ENCODE measurements at places on chromosomes 5 and 9.

DNA sequence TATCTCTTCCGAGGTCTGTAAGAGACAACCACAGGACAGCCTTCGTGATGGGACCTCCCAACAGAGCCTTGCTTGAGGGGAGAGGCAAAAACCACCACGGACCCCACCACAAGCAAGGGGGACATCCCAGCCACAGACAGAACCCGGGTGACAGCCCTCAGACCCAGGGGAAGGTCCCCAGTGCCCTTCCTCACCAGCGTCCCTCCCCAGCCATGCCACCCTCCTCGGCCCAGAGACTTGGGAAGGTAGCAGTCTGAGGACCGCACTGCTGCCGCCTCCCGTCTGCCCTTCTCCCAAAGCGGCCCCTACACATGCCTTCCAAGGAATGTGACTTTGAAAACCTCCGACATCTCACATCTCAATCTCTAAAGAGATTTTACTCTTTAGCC, 13.4 kb downstream of the IPPK start:
- DNase-seq = no peak

DNA sequence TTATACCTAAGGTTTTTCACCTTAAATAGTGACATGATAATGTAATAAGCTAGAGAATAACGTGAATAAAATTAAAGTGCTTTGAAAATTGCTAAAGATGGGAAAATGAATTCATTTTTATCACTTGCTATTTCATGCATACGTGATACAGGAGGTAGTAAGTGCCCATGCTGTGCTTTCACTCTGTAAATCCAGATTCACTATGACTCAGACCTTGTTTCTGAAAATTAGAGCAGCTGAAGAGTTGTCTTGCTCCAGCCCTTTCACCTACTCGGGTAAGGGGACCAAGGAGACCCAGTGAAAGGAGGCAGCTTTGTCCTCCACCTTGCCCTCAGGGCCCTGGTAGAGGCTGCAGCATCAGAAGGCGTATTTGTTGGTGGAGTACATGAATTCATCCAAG, 87.9 kb downstream of the ANKH start:
- DNase-seq = no peak

- DNase-seq = peak; percentile 39
Measured at GRCh38 chr9:89497978-89498851, at the start of gene SEMA4D. SEMA4D (minus strand) TSS chr9:89498113; CDS start chr9:89405456, 92,657 bp downstream.

DNA sequence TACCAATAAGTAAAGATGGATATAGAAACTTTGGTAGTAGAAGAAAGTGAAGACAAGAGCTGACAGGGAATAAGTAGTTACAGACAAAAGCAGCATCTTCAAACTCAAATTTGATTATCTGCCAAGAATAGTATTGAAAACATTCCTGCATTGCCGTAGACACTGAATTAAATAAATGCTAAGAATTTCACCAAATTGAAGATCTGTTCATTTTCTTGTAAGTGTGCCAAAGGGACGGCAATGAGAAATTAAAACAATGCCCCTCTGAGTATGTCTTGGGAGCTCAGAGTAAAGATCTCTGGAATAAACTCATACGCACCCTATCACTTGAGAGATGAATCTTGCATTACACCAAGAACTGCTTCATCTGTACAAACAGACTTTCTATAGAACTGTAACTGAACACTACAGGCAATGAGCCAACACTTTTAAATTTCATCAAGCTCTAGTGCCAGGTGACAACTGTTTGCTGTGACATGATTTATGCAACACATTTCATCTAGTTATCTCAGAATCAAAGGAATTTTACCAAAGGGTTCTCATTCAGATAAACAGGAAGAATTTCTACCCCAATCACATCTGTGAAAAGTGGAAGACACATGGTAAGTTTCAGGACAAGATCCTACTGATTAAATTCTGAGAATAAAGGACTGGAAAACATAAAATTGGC, 66.9 kb downstream of the RFX3 start:
- DNase-seq = no peak

DNA sequence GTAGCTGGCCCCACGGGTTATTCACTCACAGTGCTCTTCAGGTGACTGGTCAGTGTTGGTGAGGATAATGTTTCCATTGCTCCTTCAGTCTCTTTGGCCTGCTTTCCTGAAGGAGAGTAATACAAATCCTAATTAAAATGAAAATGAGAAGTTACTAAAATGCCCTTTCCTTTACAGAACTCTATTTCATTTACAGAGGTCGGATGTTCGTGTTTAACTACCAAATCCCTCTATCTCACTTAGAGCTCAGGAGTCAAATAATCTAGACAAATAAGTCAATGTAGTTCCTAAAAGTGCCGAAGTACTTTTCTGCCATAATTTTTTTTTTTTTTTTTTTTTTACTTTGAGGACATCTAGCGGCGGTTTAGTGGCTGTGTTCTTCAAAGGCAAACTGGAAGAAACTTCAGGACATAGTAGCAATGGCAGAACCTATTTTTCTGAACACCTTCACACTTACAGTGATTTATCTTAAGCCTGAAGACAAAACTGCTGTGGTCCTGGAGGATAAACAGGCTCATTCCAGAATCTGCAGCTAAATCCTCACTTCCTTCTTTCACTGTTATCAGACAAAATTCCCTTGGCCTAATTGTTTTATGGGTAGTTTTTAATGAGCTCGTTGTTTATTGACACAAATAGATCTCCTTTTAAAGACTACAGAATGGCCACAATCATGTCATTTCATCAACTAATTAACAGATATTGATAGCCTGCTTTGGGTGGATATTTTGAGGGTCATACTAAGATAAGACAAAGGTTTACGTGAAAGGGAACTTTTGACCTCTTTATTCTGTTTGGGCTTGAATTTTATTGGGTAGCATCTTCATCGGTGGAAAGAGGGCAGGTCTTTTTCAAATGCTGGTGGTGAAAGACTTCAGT, 207.6 kb upstream of the DMRTA1 start:
- DNase-seq = peak; percentile 77

- DNase-seq = peak; percentile 8
Measured at GRCh38 chr9:94145640-94146039, 61.4 kb downstream of the PTPDC1 start.

DNA sequence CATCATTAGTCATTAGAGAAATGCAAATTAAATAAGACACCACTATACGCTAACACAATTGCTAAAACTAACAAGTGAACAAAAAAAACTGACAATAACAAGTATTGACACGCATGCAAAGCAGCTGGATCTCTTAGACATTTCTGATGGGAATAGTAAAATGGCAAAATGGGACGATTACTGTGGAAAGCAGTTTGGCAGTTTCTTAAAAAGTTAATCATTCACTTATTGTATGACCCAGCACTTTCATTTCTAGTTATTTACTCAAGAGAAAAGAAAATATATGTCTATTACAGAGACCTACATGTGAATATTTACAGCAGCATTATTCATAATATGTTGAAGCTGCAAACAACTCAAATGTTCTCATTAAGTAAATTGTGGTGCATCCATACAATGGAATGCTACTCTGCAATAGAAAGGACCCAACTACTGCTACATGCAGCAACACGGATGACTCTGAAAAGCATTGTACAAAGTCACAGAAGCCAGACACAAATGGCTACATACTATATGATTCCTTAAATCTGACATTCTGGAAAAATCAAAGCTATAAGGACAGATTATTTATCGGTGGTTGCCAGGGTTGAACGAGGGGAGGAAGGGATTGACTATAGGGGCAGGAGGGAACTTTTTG, 96.8 kb upstream of the ITGA2 start:
- no peak for DNase-seq

- no peak for DNase-seq
Measured at GRCh38 chr9:79962150-79962549, 390.4 kb downstream of the TLE4 start.

- peak; percentile 83 for DNase-seq
Measured at GRCh38 chr9:35954942-35955546, 2.9 kb downstream of the OR2S2 start.

DNA sequence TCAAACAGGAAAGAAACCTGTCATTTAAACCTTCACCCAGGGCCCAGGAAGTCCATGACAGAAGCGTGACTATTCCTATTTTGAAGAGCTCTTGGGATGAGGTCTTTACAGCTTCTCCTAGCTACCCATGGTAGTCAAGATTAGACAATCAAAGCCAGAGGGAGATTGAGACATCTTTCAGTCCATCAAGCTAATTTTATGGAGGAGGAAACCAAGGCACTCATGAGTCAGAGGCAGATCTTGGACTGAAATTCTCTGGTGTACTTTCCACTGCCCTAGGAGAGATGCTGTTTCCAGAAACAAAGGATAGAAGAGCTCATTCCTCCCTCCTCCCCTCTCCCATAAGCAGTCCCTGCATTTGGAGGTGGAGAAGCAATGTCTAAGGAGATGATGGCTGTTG, 9.2 kb downstream of the TNFSF8 start:
- DNase-seq = no peak

- DNase-seq = peak; percentile 35
Measured at GRCh38 chr5:9545136-9545991, 511 bp downstream of the SEMA5A start.

DNA sequence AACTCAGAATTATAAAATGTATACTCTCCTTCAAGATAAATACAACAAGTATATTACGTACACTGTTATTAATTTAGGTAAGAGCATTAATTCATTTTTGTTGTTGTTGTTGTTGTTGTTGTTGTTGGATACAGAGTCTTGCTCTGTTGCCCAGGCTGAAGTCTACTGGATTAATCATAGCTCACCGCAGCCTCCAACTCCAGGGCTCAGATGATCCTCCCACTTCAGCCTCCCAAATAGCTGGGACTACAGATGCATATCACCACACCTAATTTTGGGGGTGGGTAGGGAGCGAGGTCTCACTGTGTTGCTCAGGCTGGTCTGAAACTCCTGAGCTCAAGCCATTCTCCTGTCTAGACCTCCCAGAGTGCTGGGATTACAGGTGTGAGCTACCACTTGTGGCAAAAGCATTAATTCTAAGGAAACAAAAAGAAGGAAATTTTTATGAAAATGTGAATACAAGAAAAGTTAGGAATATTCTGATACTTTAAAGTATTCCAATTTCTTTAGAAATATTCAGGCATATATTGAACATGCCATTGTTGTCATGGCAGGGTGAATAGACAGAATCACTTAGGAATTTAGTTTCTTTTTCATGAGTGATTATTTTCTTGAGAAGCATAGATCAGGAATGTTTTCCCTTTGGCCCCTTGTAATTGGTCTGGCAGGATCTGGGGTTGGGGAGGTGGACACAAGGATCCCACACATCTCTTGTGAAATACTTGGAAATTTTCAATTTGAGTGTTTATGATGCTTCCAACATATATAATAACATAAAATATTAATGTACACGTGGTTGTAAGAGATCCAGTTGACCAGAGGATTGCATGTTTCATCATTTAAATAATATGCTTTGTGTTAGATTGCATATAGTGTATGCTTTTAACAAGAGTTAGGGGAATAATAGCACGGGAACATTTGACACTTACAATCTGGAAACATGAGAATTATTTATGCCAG, 263.6 kb downstream of the FANCC start:
- DNase-seq = peak; percentile 50

DNA sequence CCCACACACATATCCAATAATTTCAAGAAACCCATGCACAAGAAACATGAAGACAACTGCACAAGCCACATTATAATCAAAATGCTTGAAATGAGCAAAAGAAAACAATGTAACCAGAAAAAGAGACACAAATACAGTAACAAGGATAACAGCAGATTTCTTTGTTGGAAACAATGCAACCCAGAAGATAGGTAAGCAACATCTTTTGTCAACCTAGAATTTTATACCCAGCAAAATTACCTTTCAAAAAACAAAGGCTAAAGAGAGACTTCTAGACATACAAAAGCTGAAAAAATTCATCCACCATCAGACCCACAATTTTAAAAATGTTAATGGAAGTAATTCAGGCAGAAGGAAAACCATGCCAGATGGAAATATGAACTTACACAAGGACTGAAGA, 5.0 kb upstream of the COL23A1 start:
- peak; percentile 7 for DNase-seq

DNA sequence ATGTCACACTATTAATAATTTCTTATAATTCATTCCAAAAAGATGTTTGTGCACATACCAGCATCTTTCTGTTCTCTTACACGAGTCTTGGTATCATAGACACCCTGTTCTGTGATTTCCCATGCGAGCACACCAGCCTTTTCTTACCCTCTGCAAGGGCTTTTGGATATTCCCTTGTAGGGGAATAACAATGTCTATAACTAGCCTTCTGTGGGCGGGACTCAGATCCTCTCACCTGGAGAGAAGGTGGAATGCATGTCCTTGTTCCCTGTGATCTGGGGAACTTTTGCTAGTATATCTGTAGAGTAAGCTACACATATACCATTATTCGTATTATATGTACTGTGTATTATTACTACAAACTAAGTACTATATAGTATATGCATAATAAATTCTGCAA, 44.8 kb downstream of the EHMT1 start:
- no peak for DNase-seq

- no peak for DNase-seq
Measured at GRCh38 chr9:89234205-89235067, 55.8 kb upstream of the SHC3 start.

DNA sequence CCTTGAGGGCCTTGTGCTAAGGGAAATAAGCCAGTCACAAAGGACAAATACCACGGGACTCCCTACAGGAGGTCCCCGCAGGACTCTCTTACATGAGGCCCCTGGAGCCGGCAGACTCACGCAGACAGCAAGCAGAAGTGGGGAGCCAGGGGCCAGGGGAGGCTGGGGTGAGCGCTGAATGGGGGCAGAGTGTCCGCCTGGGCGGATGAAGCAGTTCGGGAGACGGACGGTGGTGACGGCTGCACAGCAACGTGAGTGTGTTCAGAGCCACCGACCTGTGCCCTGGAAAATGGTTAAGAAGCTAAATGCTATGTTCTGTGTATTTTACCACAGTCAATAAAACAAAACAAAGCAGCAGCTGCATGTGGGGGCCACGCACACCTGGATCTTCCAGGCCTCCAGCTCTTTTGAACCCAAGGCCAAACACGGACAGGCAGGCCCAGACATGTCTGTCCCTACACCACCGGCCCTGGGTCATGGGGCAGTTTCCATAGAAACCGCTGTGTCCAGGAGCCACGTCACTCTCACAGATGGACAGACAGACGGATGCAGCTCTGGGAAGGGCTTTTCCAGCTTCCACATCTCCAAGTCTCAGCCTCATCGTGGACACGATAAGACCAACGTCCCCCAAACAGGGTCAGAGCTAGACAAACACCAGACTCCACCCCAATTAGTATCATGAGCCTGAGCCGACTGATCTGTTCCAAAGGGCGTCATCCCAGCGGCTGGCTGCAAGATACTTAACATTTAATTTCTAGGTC, 103.9 kb downstream of the VAV2 start:
- no peak for DNase-seq

DNA sequence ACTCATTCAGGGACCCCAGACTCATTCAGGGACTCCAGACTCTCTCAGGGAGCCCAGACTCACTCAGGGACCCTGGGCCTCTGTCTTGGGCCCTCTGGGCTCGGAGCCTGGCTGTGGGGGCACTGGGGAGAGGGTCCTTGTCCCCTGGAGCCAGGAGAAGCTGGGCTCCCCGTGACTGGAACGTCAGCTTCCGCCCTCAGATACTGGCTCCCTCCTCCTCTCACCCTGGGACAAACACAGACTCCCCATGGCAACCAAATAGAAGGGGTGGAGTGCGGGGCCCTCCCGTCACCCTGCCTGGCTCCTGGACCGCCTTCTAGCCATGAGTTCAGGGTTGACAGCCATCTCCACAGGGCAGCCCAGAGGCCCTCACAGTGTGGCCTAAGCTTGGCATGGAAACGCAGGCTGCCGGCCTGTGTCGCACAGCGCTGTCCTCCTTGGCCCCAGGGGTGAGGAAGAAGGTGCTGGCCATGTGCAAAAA, 27.6 kb downstream of the ZDHHC11B start:
- DNase-seq = peak; percentile 12

- DNase-seq = no peak
Measured at GRCh38 chr5:61813361-61813760, 481.3 kb downstream of the ZSWIM6 start.

Data from GM23248 (cell line).